Islet precursor cell (in vitro differentiated cells): ENCODE measurements at places on chromosomes 7 and 10.

DNA sequence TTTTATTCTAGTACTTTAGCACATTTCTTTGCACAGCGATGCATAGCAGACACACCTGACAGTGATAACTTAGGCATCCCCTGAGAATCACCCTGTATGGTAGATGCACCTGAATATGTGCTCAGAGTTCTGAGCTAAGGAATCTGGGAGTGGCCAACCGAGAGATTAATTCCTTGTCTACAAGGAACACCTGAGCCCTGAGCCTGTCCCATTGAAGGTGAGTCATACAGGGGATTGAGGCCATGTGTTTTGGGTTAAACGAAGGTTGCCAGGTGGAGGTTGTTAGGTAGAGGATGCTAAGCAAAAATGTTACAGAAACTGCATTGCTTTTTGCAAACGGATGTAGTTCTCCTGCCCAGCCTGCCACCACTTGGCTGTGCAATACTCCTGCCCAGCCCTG, 128.9 kb downstream of the AMPH start:
- DNase-seq = no peak

GRCh38 chr10:81847675-81848074, 27.3 kb upstream of the NRG3 start:
- DNase-seq = peak; percentile 54

DNA sequence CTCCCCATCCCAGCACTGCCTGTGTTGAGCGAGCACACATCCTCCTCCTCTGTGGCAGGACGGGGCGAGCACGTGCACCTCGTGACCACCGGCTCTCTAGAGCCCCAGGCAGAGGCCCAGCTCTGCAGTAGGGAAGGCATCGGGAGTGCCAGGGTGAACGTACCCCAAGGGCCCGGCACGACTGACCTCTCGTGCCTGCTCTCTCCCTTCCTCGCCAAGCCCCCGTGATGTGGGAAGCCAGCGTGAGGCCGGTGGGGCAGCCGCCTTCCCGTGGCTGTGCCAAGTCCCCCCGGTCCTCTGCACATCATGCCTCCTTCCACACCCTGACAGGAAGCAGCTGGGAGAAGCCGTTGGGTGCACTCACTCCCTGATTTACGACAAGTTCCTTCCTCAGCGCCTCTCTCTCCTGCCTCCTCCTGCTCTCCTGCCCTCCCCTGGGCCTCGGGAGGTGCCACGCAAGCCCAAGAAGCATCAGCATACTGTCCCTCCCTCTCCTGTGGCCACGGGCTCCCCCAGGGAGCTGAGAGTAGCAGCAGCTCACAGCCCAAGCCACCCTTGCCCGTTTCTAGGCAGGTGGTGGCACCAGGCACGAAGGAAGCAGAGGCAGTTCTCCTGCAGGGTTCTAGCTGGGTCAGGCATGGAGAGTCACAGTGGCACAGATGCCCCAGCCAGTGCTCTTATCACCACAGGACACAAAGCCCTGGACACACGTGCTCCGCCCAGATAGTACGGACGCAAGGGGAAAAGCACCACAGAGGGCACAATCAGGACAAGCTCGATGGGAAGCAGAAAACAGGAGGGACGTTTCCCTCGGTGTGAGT, 47.0 kb downstream of the AMZ1 start:
- DNase-seq = peak; percentile 53

DNA sequence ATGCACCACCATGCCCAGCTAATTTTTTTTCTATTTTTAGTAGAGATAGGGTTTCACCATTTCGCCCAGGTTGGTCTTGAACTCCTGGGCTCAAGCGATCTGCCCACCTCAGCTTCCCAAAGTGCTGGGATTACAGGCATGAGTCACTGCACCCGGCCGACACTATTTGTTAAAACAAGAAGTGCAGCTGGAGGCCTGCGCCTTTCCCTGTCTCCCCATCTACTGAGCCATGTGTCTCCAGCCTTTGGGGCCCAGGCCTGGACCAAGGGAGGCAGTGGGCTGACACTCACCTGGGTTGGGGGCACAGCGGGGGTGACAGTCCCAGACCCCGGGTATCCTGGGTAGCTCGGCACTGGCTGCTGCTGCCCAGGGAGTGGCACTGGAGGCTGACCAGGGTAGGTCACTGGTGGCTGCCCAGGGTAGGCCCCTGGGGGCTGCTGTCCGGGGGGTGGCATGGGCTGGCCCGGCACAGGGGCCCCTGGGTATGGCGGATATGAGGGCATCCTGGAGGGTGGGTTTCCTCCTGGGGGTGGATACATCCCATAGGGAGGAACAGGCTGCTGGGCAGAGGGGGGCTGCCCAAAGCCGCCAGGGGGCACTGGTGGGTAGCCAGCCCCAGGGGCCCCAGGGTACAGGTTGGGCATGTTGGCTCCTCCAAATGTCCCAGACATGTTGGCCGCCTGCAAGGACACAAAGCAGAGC, 36.3 kb downstream of the PLAC9 start:
- no peak for DNase-seq

GRCh38 chr10:3605882-3606281, 179.1 kb downstream of the KLF6 start:
- no peak for DNase-seq
